ENCODE measurements at places on chromosomes 16 and 17. TPM values are rescaled to one million over a fixed set of nuclear protein-coding genes. Genes with fewer than 3 reads are reported as not detected.

FBXL19 gene
- 25.5 TPM for total RNA-seq

GDPD1 gene
- 3.4 TPM for total RNA-seq

TBC1D3E gene
- total RNA-seq = not detected

DNAI2 gene
- total RNA-seq = not detected

CCL16 gene
- not detected for total RNA-seq

MYH13 gene
- total RNA-seq = under 0.01 TPM

MMP15 gene
- 14.8 TPM for total RNA-seq

CDYL2 gene
- total RNA-seq = 8.5 TPM

UTP18 gene
- 42.7 TPM for total RNA-seq

APOH gene
- total RNA-seq = not detected

HP gene
- total RNA-seq = not detected

PIPOX gene
- 1.7 TPM for total RNA-seq

CHST6 gene
- 4.5 TPM for total RNA-seq

FBXL16 gene
- 0.28 TPM for total RNA-seq

ALOX15 gene
- total RNA-seq = not detected

KRTAP1-4 gene
- total RNA-seq = not detected

RND2 gene
- total RNA-seq = 0.30 TPM

ARSG gene
- total RNA-seq = 3.6 TPM

P2RX5 gene
- 2.7 TPM for total RNA-seq
